ENCODE measurements at places on chromosomes 1 and 21.

DNA sequence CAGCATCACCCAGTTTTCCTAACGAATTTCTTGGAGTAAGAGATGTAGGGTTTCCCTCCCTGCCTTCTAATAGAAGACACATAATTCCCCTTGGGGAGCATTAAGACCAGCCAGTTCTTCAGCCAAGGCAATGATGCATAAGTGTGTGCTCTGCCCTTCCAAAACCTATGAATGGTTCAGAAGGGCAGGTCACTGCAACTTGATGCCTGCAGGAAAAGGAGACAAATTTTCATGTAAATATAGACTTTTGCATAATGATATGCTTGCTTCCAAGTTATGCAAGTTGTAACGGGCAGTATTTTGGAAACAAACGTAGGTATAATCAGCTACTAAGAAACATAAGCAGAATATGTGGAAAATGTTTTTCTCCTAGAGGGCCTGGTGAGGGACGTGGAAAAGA lies 31.6 kb downstream of the PTGS2 start:
- DNase-seq: no peak

GRCh38 chr1:205701891-205702290 lies 21.6 kb upstream of the SLC45A3 start:
- no peak for DNase-seq

GRCh38 chr1:227322376-227322775 lies 4.1 kb upstream of the CDC42BPA start:
- DNase-seq: no peak

GRCh38 chr1:92953491-92953890 lies 7.8 kb downstream of the DIPK1A start:
- DNase-seq: no peak

DNA sequence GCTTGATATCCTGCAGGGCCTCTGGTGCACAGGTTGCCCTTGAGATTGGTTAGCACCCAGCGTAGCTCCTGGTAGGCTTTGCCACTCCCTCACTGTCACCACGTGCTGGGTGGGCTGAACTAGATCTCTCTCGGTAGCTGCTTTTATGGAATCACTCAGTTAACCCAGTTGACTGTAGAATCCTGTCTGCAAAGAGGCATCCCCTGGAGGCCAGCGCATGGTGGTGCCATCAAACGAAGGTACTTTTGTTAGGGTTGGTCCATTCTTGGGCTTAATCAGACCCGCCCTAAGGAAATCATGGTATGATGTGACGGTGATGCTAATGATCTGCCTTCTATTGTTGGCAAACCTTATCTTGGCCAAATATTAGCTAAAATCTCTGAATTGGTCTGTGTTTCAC lies 153.4 kb downstream of the GALNT2 start:
- DNase-seq: no peak

DNA sequence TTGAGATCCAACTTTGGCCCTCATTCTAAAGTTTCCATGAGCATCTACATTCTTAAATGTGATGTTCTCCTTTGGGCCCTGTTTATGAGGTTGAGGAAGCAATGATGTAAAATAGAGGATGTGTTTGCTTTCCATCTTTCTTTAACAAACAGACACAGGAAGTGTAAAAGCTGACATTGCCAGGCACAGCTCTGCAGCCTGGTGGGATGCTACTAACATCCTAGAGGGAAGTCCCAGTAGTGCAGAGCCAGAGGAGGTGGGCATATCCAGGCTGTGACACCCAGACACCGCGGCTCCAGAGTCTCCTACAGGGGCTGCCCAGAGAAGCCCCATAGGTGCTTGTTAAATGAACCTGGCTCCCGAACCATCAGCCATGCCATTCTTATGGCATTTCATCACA lies 16.2 kb downstream of the OLFML2B start:
- no peak for DNase-seq

- DNase-seq: no peak
These were observed 22.7 kb upstream of the PDXK start for GRCh38 chr21:43696214-43696613.

- DNase-seq: no peak
These were observed 19.3 kb upstream of the UBL4B start for GRCh38 chr1:110092991-110093390.

DNA sequence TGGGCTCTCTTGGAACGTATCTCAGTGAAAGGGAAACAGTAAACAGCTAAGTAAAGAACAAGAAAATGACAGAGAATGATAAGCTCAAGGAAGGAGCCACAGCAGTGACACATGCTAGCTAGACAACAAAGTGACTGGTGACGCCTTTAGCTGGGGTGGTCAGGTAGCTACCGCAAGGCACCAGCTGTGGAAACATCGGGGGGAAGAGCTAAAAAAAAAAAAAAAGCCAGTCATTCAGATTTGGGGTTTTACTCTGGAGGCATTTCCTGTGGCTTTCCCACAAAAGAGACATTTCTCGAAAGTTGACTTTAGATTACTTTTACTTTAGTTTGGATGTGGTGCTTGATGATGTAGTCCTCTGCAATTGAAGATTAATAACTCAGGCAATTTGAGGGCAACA lies 2.1 kb downstream of the FHAD1 start:
- DNase-seq: peak; percentile 28

DNA sequence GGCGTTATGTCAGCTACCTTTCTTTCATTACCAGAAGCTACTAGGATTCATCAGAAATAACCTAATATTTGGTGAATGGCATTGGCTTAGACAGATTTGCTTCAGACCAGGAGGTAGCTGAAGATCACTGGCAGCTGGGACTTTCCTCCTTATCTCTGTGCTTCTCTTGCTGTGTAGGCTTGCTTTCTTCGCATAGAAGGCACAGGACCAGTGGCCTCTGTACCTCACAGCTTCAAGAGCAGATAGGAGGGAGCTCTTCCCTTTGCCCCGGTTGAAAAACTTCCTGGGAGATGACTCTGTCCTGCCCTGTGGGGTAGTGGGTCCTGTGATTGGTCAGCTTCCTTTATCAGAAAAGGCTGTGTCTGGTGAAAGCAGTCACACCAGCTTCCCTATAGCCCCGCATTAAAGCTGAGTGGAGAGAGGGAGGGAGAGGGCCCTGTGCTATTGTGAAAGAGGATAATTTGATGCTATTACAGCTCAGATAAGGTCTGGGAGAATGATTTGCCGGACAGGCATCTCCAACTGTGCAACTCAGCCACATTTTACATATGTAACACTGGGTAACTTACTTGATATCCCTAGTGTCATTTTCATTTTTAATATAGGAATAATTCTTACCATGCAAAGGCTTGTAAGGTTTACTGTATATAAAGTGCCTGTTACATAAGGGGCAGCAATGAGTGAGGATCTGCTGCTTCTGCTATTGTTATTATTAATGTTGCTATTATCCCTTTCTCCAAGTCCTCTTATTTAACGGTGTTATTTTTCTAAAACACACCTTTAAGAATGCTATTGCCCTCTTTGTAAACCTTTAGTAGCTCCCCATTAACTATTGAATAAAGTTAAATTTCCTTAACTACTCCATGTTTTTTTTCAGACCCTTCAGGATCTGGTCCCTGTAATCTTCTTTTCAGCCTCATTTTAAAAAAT lies 31.6 kb downstream of the OSBPL9 start:
- no peak for DNase-seq

GRCh38 chr1:24322470-24323177 lies 3.5 kb downstream of the GRHL3 start:
- no peak for DNase-seq

- DNase-seq: peak; percentile 17
These were observed at the start of gene ITLN2 for GRCh38 chr1:160954158-160955104. ITLN2 (minus strand) TSS chr1:160954809; CDS start chr1:160954741, 68 bp downstream.

- no peak for DNase-seq
These were observed 43.9 kb downstream of the PIGK start for GRCh38 chr1:77175230-77175844.

GRCh38 chr1:151992303-151993083 lies 1.2 kb downstream of the S100A10 start:
- no peak for DNase-seq

DNA sequence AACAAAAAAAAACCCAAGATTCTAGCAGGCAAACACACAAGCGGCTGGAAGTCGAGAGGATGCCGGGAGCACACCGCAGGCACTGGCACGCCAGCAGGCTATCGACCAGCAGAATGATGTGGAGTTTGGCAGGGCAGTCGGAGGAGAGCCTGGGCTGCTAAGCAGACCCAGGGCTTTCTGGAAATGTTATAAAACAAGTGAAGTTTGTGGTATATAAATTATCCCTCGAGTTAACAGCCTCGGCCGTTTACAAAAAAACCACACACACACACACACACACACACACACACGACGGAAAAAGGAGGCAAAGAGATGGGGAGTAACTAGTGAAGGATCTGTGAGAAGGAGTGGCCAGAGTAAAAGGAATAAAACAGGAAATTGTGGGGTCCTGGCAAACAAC lies 87.2 kb upstream of the IVNS1ABP start:
- no peak for DNase-seq

GRCh38 chr1:178483251-178483957 lies 13.4 kb downstream of the CLEC20A start:
- DNase-seq: no peak

- no peak for DNase-seq
These were observed 96.8 kb upstream of the CD55 start for GRCh38 chr1:207224666-207225065.

- no peak for DNase-seq
These were observed 544.9 kb upstream of the NEGR1 start for GRCh38 chr1:72827278-72827677.

DNA sequence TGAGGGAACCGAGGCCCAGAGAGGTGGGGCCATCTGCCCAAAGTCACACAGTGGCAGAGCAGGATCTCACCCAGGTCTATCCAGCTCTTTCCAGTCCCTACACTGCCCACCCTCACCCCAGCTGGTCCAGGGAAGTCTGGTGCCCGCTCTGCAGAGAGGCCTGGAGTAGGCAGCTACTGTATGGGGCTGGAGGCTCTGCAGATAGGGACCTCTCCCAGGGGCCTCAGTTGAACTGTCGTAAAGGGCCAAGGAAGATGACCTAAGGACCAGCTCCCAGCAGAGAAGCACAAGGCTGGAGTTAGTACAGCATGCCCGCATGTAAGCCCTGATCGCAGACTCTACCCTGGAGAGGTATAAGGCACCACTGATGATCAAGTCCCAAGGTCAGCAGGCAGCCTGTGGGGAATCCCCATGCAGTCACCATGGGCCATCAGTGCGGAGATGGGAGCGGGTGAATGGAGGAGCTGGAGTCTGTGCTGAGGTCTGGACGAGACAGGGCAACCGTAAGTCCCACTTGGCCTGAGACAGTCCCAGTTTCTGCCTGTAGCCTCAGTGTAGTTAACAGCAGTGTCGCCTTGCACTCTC lies 320.2 kb downstream of the MATN1 start:
- DNase-seq: no peak

GRCh38 chr21:23541571-23541970 lies 2065.7 kb downstream of the MRPL39 start:
- DNase-seq: no peak

- DNase-seq: no peak
These were observed 73.1 kb downstream of the KIF1B start for GRCh38 chr1:10283318-10283984.

DNA sequence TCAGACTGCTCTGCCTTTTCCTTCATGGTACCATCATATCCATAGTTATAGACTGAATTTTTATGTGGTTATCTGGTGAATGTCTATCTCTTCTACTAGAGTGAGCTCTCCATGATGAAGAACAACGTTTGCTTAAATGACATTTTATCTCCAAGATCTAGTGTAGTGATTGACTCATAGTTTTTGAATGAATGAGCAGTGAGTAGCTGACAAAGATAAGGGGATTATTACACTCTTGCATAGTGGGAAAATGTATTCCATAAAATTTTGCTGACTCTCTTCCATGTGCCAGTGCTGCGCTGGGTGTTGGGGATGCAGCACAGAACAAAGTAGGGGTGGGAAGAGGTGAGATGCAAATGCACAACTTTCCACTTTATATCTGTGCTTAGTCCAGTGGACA lies 147.7 kb downstream of the TGFB2 start:
- no peak for DNase-seq

DNA sequence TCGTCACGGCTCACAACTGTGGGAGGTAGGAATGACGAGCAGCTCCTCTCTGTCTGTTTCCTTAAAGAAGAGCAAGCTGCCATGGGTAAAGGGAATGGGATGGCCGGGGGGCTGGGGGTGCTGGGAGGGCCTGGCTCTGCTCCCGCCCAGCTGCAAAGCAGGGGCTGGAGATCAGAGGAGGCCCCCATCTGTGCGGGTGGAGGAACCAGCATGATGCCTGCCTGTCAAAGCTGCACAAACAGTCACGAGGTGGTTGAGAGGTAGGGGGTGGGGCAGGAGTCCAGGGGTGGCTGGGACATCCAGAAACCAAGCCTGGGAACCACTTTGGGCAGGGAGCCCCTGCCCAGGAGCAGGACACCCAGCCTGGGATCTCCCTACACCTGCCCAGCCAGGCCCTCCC lies 12.6 kb downstream of the SLC41A1 start:
- no peak for DNase-seq

DNA sequence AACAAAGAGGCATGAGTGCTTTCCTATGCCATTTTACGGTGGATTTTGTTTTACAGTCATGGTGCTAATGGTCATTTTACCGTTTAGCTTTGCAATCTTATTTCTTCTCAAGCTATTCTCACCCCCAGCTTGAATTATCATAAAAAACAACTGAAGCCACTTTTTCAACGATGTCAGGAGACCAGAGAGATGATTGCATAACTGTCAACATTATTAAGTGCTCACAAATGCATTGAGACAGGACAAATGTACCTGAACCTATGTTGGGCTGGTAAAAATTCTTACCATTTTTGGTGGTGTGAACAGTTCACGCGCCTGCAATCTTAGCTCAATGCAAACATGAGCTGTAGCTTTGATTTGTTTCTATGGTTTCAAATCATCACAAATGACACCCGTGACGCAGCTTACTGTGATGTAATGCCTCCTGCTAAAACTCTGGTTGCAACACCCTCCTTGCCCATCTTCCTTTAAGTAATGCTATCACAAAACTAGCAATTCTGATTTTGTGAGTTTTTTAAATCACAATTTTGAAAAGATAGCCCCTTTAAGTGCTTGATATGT lies 104.4 kb downstream of the UCHL5 start:
- no peak for DNase-seq

DNA sequence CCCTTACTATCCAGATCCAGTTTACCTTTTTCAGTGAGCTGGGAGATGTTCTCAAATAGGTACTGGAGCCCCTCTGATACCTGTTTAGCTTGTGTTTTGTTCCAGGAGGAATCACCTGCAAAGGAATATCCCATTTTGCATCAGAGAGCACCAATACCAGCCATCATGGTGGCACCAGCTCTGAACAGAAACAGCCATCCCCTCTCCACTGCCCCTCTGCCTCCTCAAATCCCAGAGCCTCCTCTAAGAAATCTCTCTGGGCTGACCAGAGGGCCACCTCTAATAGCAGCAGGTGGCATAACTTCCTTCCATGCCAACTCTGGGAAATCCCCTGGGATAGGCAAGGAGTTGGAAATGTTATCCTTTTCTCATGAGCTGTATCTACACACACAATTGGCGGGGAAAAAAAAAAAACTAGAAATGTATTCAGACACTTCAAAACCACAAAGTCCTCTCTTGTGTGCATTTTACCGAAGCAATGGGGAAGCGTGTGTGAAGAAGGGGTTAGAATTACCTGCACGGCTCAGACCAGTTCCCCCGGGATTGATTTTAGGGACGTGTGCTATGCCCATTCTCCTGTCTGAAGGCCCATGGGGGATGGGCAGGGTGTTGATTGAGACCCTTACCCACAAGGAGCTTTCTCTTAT lies 2.4 kb downstream of the PGLYRP4 start:
- DNase-seq: no peak
